NCI-H510A (cell line): ENCODE measurements at places on chromosomes 7 and 10.
A peak's percentile ranks its signal among the peaks of the same experiment; 100 is the strongest.

DNA sequence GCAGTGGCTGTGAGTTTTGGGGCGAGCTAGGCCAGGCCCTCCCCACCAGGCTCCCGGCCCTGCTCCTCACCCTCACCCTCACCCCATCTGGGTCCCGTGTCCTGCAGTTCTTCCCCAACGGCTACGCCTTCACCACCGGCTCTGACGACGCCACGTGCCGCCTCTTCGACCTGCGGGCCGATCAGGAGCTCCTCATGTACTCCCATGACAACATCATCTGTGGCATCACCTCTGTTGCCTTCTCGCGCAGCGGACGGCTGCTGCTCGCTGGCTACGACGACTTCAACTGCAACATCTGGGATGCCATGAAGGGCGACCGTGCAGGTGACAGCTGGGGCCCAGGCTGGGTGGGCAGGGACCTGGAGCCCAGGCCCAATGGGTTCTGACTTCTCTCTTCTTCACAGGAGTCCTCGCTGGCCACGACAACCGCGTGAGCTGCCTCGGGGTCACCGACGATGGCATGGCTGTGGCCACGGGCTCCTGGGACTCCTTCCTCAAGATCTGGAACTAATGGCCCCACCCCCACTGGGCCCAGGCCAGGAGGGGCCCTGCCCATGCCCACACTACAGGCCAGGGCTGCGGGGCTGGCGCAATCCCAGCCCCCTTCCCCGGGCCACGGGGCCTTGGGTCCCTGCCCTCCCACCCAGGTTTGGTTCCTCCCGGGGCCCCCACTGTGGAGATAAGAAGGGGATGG, 4.9 kb downstream of the GNB2 start:
- no peak for DNase-seq

- DNase-seq = no peak
Observed at GRCh38 chr7:102834999-102835398, 77.8 kb upstream of the LRRC17 start.

- no peak for DNase-seq
Observed at GRCh38 chr7:108382932-108383331, 73.3 kb downstream of the NRCAM start.

DNA sequence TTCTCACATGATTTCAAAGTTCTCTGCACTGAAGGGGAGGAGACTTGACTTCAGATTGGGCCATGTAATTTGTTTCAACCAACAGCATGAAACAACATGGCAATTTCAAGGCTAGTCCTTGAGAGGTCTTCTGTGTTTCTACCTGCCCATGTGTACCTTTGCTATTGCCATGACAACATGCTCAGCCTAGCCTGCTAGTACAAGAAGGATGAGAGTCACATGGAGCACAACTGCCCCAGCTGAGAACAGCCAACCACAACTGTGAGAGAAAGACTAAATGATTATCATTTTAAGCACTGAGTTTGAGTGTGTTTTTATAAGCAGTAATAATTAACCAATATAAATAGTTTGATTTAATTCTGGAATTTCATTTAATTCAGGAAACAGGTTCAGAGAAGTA, 41.9 kb downstream of the ANKMY2 start:
- no peak for DNase-seq

GRCh38 chr7:90857603-90858002, 261.5 kb downstream of the CDK14 start:
- no peak for DNase-seq

- peak; percentile 64 for DNase-seq
Observed at GRCh38 chr10:68332259-68333057, at the start of gene PBLD. PBLD (minus strand) TSS chr10:68332928; CDS start chr10:68306844, 26,084 bp downstream.

- no peak for DNase-seq
Observed at GRCh38 chr10:59342000-59342399, 20.3 kb downstream of the FAM13C start.

GRCh38 chr10:29202386-29202940, 86.4 kb upstream of the LYZL1 start:
- DNase-seq = no peak

DNA sequence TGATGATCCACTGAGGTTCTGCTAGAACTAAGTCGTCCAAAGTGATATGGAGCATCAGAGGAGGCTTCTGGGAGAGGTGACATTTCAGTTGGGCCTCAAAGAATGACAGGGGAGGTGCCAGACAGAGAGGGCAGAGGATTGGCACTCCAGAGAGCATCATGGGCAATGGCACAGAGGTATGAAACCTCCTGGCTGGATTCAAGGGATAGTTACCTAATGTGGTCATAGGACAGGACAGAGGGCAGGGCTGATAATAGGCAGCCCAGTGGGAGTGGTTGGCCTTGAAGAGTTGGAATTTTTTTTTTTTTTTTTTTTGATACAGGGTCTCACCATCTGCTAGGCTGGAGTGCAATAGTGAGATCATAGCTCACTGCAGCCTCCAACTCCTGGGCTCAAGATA, 7.6 kb downstream of the SRRM3 start:
- DNase-seq = no peak
